ENCODE measurements at places on chromosomes 12 and 14.

- no peak for DNase-seq
Measured at GRCh38 chr12:113230315-113231234, 9.3 kb downstream of the TPCN1 start.

GRCh38 chr12:121250359-121250758 lies 40.4 kb downstream of the P2RX4 start:
- no peak for DNase-seq

DNA sequence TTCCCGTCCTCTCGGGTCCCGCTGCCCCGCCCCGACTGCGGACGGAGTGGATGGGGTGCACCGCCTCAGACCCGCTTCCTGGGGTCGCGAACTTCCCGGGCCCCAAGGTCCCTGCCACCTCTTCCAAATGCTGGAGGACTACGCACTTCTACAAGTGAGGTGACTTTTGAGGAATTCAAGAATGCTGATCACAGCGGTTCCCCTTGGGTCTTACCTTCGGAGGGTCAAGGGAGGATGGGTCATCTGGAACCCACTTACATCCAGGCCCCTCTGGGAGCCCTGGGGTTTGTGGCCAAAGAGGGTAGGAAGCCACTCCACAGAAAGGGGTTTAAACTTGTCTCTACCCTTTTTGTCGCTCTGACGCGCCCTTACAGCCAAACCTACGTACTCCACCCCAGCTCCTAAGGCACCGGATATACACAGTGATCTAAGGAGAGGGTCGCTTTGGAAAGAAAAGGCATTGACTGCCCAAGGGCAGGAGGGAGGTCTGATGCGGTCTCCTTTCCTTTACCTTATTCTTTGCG lies 532 bp upstream of the PRKD1 start:
- no peak for DNase-seq

DNA sequence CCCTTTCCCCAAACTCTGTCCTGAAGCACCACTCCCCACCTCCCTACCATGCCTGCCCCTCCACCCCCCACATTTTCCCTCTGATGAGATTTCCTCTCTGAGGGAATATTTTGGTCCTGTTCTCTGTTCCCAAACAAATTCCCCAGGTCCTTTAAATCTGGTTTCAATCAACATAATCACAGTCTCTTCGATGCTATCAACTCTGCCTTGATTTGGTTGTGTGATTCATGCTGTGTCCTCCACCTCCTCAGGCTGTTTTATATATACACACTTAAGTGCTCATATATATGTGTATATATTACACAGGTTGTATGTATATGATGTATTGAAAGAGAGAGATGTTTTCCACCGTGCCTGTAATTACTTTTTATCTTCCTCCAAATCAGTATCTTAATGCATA lies 36.0 kb downstream of the NTF3 start:
- DNase-seq = peak; percentile 34

- peak; percentile 73 for DNase-seq
Measured at GRCh38 chr12:108856428-108857157, 790 bp downstream of the SSH1 start.

- no peak for DNase-seq
Measured at GRCh38 chr12:15320881-15321280, 1.4 kb upstream of the PTPRO start.

- DNase-seq = peak; percentile 44
Measured at GRCh38 chr14:101791919-101792572, 30.5 kb downstream of the PPP2R5C start.

GRCh38 chr12:39616251-39616650 lies 3.4 kb downstream of the ABCD2 start:
- DNase-seq = no peak

GRCh38 chr12:67981287-67982162 lies 7.7 kb upstream of the IFNG-AS1 start:
- peak; percentile 86 for DNase-seq

DNA sequence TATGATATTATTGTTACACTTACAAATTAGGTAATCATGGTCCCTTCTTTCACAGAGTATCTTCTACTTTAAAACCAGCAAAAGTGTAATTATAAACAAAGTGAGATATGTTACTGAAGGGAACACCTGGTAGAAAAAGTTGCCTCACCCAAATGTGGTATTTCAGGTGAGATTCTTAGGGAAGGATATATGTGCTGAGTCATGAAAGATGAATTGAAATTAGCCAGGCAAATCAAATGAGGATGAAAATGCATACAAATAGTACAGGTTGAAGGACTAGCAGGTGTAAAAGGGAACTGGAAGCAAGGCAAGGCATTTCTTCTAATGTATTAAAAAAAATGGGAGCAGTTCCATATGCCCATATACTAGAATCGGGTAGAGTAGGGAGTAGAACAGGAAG lies 220.9 kb downstream of the PRKD1 start:
- no peak for DNase-seq

- DNase-seq = peak; percentile 38
Measured at GRCh38 chr12:21526053-21526452, at the start of gene SPX. Gene SPX, plus strand, starts transcription at chr12:21526296. Its CDS starts 177 bp downstream, at chr12:21526473.

- peak; percentile 74 for DNase-seq
Measured at GRCh38 chr12:53213348-53213747, 6.3 kb upstream of the ITGB7 start.

DNA sequence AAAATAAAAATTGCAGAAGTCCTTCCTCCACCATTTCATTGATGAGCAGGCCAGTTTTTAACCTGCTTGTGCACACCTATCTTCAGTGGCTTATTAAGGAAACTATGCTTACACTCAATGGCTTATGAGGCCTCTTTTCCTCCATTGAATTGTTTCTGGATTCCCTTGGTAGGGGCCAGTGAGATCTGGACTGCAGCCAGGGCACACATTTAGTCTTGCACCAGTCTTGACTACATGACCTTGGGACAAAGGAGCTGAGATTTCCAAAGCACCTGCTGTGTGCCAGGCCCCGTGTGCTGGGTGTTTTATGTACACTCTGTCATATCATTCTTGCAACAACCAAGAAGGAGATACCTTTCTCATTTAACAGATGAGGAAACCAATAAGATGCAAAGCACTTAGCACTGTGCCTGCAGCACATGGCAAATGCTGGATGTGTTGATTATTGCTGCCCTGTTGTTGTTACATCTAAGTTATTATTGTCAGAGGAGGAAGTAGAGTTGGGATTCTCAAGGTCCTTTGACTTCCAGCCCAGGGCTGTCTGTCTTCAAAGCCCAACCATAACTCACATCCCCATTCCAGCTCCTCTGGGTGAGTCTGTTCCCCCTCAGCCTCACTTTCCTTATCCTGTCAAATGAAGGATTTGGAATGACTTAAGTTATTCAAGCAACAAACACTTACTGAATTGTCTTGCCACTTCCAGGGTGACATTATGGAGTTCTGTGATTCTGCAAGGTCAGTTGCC lies 31.6 kb upstream of the RIN3 start:
- DNase-seq = no peak

GRCh38 chr12:116133636-116134214 lies 143.8 kb downstream of the MED13L start:
- no peak for DNase-seq

GRCh38 chr12:43758247-43758727 lies 303 bp downstream of the PUS7L start:
- peak; percentile 44 for DNase-seq

GRCh38 chr14:96713426-96713825 lies 83.8 kb upstream of the VRK1 start:
- DNase-seq = no peak

GRCh38 chr12:60174476-60174875 lies 578.6 kb downstream of the SLC16A7 start:
- DNase-seq = peak; percentile 18

GRCh38 chr12:6279256-6279628 lies 31.2 kb upstream of the PLEKHG6 start:
- DNase-seq = no peak

DNA sequence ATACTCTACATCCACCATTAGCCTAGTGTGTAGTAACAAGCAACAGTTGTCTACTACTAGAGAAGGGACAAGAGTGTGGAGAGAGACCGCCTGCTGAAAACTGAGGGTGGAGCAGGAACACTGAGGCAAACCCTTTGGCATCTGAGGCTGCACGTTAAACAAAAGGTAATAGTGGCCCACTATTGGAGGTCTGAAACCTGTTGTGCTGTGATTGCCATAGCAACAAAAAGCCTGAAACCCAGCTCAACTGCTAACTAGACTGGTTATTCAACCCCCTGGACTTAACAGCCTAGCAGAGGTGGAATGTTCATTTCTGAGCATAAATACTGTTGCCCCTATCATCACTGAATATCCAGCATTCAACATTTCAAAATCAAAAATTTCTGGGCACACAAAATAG lies 43.0 kb downstream of the PPP4R4 start:
- no peak for DNase-seq

DNA sequence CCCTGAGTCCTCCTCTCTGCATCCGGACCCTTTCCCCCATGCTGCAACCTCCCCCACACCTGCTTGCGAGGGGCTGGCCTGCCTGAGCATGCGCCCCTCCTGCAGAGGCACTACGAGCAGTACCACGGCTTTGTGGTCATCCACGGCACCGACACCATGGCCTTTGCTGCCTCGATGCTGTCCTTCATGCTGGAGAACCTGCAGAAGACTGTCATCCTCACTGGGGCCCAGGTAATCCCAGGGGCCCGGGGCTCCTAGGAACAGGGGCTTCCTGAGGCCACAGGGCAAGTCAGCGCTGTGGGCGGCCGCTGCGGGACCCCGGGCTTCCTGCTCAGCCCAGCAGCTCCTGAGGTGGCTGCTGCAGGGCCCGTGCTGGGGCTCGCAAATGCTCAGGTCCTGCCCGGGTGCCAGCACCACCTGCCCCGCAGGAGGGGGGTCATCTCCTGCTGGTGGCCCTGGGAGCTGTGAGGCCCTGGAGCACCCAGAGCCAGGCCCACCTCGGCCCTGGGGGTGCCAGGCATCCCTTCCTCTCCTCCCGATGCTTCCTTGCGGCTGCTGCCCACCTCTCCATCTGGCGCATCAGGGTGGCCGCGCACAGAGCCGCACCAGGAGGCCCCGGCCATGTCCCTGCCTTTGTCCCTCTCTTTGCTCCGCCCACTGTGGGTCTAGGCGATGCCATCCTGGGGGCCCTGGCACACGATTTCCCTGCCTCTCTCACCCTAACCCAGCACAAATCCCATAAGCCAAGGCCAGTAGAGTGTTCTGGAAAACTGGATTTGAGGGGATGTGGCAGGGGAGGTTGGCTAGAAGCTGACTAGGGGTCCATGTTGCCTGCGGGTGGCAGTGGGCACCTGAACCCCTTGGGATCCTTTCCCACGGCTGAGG lies 10.2 kb downstream of the ASPG start:
- DNase-seq = no peak

- DNase-seq = peak; percentile 65
Measured at GRCh38 chr12:5391653-5392052, 40.3 kb upstream of the NTF3 start.

- DNase-seq = no peak
Measured at GRCh38 chr12:6792522-6793201, 3.3 kb downstream of the CD4 start.

GRCh38 chr12:85836197-85837090 lies at the start of gene RASSF9:
Gene RASSF9, minus strand, starts transcription at chr12:85836409. Its CDS starts 208 bp downstream, at chr12:85836201.
- peak; percentile 30 for DNase-seq

DNA sequence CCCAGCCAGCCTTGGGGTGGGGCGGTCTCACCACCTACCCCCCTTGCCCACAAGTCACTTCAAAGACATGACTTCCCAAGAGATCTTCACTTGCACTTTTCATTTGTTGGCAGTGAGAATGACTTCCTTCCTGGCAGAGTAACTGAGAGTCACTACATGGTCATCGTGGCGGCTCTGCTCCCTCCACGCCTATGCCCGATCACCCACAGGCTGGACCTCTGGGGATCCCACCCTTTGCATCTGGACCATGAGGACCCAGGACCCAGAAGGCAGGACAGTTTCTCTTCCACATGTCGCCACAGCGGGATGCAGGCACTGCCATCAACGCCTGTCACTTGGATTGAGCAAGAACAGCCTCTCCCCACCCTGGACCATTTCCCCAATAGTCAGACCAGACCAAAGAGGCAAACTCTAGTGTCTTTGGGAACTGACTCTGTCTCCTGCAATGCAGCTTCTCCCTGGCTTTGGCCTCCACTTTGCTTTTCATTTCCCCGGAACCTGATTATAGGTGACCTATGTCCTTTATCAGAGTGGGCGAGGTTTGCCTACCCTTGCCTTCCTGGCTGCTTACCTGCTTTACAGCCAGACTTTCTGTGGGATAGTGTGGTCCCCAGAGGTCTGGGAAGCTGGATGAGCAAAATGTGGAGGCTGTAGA lies 3.6 kb downstream of the VDR start:
- DNase-seq = no peak

DNA sequence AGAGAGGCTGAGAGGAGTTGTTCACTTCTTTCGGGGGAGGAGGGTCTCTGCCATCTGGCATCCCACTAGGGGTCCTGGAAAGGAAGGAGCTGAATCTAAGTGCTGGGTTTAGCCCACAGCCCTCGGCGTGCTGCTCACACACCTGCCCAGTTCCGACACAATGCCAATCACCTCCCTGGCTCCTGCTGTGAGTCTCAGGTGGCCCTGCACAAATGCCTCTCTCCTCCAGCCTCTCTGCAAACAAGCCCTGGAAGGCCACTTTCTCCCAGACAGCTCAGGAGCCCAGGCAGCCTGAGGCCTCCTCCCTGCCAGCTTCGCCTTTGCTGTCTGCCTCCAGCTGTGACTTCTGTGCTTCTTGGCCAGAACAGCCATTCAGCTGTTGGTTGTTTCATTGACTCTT lies 51.2 kb downstream of the SMIM41 start:
- no peak for DNase-seq

GRCh38 chr12:39780411-39780912 lies 160.9 kb upstream of the ABCD2 start:
- no peak for DNase-seq

- DNase-seq = no peak
Measured at GRCh38 chr12:91685917-91686316, 459.7 kb downstream of the BTG1 start.

DNA sequence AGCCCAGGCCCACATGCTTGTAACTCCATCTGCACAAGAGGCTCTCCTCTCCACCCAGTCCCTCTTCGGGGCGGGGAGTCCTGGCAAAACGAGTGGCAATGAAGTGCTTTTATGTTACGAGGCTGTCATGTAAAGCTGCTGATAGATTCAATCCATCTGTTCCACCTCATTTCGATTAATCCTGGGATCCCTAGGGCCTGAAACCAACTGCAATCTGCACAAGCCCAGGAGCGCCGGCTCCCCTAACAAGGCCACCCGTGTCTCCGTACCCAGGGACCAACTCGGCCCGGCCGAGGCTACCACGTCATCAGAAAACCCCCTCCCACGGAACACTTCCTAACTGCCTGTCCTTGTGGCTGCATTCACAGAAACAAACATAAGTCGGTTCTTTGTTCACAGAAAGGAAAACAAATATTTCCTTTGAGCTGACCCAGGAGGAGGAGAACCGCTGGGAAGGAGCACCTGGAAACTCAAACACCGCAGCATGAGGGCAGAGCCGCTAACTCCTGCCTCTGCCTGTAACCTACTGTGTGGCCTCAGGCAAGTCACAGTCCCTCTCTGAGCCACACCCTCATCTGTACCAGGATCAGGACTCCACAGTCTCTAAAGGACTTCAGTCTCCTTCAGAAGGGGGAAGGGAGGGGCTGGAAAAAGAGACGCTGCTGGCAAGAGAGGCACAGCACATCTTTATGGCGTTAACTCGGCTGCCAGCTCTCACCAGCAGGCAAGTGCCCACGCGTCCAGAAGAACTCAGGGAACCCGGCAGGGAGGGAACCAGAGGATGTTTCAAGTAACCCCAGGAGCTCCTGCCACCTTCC lies 47.8 kb downstream of the CCDC88C start:
- no peak for DNase-seq
